ENCODE measurements at places on chromosomes 6 and 20.

GRCh38 chr20:33373735-33374605 is 27.3 kb downstream of the CDK5RAP1 start:
- DNase-seq: no peak

DNA sequence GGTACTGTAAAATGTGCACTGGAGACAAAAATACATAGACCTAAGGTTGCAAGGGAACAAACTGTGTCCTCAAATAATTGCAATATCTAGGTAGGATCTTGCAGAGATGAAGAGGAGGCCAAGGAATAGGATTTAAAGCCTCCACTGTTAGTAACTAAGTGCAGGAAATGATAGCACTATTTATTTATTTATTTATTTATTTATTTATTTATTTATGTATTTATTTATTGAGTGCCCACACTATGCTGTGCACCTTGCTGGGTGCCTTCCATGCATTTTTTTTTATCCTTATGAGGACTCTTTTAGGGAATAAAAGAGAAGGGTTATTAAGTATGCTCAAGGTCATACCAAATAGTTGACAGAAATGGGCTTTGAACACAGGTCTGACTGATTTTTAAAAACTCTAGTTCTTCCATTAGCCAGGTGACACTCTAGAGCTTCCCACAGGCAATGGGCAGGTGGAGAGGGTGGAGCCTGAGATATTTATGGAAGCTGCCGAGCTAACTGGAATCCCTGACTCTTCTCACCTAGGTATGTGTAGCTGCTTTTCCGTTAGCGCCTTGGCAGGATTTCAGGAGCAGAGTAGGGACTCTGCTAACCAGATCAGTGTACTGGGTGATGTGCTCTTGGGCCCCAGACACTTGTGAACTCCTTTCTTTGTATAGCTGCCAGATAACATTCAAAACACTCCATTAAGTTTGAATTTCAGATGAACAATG is 12.8 kb upstream of the NUP153 start:
- DNase-seq: no peak

DNA sequence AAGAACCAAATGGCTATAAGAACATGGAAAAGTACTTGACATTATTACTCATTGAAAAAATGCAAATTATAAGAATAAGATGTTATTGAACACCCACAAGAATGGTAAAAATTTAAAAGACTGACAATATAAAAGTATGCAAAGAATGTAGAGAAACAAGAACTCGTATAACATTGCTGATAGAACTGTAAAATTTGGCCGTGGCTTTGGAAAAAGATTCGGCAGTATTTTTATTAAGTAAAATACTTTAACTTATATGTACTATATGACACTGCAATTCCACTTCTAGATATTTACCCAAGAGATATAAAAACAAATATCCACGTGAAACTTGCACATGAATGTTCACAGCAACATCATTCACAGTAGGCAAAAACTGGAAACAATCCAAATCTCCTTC is 239.2 kb downstream of the TPBG start:
- DNase-seq: no peak

GRCh38 chr6:168533414-168533813 is 92.4 kb downstream of the SMOC2 start:
- DNase-seq: no peak

GRCh38 chr6:142714951-142715785 is 229.8 kb downstream of the HIVEP2 start:
- no peak for DNase-seq

DNA sequence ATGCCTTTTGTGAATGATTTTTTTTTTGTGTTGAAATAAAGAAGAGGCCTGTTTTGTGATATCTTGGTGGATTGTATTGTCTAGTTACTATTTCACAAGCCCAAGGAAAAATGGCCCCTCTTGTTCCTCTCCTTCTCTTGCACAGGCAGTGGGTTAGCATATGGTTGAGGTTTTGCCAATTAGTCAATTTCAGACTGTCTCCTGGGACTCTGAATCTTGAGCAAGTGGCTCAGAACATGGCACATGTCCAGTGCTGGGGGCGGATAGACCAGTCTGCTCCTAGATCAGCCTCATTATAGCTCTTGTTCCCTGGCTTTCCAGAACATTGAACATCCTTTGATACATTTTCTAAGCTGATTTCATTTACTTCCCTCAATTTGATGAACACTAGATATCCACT is 589.2 kb downstream of the PHF3 start:
- DNase-seq: no peak

- no peak for DNase-seq
Measured at GRCh38 chr6:150403458-150404246, 34.8 kb downstream of the IYD start.

DNA sequence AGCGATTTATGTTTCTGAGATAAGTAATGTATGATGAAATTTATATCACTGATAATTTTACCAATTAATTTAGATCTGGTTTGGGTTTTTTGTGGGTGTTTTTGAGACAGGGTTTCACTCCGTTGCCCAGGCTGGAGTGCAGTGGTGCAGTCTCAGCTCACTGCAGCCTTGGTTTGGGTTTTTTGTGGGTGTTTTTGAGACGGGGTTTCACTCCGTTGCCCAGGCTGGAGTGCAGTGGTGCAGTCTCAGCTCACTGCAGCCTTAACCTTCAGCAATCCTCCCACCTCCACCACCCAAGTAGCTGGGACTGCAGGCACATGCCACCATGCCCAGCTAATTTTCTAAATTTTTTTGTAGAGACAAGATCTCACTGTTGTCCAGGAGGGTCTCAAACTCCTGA is 13.0 kb downstream of the MRS2 start:
- no peak for DNase-seq

DNA sequence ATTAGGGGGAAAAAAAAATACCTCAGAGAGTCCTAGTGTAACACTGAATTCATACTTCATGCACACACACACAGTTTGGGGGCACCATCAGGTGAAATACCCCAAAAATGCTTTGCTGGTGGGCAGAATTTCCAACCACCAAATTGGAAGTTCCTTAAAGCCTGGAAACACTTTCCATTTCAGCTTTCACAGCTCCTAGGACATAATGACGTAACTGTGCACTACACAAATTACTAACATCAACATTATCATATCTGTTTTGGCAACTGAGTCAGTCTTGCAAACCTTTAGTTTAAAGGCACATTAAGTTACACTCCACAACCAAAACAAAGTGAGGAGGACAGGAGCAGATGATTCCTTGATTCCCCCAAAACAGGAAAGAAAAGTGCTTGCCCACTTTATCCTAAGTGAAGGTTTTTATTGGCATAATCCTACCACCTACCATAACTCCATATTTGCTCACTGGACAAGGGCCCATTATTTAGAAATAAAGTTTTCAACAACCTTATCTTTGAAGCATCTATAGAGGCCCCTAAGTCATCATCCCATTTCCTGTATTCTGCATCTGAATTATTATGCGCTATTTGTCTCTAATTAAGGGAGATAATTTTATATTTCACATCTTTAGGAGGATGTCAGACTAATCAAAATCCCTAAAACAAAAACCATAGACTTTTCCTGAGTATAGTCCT is 3.4 kb downstream of the MBOAT1 start:
- DNase-seq: no peak

DNA sequence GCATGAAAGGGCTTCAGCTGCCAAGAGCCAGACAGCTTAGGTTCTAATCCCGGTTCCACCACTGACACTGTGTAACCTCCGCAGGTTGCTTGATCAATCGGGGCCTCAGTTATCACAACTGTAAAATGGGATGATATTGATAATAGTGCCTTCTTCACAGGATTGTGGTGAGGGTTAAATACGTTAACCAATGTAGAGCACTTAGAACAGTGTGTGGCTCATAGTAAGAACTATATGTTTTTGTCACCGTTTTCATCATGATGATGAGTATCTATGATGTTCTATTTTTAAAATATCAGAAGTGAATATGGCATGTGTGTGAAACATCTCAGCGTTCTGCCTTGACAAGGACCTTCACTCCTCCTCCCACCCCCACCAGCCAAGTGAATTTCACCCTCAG is 10.3 kb upstream of the MAPK13 start:
- no peak for DNase-seq

- no peak for DNase-seq
Measured at GRCh38 chr20:58498470-58499068, 16.6 kb downstream of the APCDD1L start.

DNA sequence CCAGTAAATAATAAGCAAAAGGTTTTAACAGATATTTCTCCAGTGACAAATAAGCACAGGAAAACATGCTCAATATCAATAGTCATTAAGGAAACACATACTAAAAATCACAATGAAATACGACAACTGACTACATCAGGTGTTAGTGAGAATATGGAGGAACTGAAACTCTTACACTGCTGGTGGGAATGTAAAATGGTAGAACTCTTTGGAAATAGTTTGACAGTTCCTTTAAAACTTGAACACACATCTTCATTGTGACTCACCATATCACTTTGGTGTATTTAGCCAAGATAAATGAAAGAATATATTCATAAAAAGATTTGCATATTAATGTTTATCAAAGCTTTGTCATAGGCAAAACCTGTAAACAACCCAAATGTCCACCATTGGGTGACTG is 11.3 kb upstream of the MAP3K5 start:
- DNase-seq: no peak

Data from GM12891 (cell line).